Stimulated activated CD4-positive, alpha-beta T cell treated with anti-CD3 and anti-CD28 coated beads, Interleukin-2, amount 100 ng/mL, for 48 hours (primary cell): ENCODE measurements at places on chromosomes 1 and 21.

DNA sequence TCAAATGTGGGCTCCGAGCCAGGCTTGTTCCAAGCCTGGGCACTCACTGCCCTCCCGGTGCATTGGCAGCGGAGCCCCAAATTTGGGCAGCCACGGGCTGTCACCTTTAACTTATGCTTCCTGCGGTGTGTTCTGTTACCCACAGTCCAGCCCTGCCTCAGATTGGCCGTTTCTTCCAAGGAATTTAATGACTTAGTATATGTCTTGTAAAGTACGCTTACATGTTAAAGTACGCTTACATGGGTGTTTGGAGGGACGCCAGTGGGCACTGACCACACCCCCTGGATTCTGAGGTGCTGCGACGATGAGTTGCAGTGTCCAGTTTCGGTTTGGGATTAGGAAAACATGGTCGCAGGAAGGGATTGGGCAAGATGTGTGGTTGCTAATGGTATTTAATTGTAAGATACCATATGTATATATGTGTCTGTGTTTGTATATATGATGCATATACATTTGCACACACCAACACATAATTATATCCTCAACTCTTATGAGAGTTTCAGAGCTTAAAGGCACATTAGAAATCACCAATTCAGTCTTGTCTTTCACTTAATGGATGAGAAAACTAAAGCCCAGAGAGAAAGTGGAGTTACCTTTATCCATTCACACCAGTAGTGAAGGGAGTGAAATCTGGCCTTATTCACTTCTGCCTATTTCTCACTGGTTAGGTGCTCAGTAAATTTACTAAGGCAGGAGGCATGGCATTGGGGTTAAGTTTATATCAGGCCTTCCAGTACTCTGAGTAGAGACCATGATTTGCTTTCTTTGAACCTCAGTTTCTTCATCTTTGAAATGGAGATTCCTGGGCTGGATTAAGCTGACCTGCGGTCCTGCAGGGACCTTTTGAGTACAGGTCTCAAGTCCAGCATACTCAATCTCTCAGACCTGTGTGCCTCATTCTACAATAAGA, 1.0 kb downstream of the SMYD2 start:
- no peak for DNase-seq

GRCh38 chr1:191588905-191589304, 569.4 kb upstream of the RGS18 start:
- no peak for DNase-seq

- DNase-seq = no peak
Observed at GRCh38 chr1:53078333-53079101, 16.5 kb downstream of the PODN start.

GRCh38 chr1:46368791-46369190, 25.3 kb upstream of the FAAH start:
- DNase-seq = no peak

DNA sequence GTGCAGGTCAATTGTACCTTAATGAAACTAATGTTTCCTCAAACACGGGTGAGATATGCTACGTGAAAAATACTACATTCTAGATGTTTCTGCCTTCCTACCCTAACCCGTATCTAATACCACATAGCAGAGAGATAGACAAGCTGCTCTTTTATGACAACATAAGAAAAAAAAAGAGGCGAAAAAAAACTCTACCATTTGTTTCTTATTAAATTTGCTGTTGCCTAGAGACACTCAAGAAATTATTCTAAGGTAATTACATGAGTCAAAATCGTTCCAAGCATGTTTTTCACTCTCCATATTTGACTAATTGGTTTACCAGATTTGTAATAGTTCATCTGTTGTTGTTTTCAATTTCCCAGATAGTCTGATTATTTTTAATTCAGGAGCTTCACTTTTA, 27.4 kb downstream of the PALMD start:
- DNase-seq = no peak

DNA sequence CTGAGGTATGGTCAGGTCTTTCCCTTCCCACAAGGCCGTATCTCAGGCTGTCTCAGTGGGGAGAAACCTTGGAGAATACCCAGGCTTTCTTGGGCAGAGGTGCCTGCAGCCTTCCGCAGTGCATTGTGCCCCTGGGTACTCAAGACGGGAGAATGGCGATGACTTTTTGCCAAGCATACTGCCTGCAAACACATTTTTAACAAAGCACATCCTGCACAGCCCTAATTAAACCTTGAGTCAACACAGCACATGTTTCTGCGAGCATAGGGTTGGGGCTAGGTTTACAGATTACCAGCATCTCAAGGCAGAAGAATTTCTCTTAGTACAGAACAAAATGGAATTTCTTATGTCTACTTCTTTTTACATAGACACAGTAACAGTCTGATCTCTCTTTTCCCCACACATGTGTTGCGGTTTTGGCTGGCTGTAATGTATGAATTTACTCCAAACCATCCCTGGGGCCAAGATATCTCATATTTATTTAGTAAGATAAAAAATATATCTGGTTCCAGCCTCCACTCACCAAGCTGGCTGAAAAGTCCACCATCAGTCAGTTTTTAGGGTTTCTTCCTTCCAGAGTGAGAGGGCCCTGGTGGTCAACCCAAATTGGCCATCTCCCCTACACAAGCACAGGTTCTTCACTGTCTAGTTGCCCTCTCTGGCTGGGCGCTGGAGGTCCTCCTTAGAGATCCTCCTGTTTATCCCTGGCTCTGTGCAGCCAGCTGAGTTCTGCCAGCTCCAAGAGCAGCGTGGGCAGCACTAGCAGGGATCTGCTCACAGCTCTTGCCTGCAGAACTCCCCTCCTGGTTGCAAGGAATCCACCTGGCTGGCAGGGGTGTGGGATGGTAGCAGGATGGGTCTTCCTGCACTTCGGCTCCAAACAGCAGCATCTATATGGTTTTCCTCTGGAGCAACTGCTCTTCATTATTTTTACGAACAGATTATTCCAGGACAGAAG, 2.6 kb downstream of the FAAH start:
- no peak for DNase-seq

DNA sequence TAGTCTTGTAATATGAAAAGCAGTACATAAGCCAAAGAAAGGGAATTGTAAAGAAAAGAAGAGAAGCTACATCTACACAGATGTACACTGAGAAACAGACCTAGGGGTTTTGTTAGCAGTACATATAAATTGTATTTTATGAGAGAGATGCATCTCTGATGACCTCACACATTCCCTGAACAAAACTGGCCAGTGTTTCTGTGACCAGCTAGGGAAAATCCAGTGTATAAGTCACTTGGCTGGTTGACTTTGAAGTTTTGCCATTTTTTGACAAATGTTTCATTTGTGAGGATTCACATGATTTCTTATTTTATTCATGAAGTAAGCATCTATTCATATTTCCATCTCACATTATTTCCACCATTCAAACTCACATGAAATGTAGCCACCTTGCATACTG, 28.3 kb upstream of the DYNLT5 start:
- DNase-seq = no peak

GRCh38 chr1:30778979-30779293, 21.4 kb upstream of the LAPTM5 start:
- no peak for DNase-seq

- no peak for DNase-seq
Observed at GRCh38 chr21:37870221-37870620, 46.0 kb downstream of the KCNJ6 start.

- no peak for DNase-seq
Observed at GRCh38 chr1:50157306-50157941, 48.7 kb downstream of the ELAVL4 start.

DNA sequence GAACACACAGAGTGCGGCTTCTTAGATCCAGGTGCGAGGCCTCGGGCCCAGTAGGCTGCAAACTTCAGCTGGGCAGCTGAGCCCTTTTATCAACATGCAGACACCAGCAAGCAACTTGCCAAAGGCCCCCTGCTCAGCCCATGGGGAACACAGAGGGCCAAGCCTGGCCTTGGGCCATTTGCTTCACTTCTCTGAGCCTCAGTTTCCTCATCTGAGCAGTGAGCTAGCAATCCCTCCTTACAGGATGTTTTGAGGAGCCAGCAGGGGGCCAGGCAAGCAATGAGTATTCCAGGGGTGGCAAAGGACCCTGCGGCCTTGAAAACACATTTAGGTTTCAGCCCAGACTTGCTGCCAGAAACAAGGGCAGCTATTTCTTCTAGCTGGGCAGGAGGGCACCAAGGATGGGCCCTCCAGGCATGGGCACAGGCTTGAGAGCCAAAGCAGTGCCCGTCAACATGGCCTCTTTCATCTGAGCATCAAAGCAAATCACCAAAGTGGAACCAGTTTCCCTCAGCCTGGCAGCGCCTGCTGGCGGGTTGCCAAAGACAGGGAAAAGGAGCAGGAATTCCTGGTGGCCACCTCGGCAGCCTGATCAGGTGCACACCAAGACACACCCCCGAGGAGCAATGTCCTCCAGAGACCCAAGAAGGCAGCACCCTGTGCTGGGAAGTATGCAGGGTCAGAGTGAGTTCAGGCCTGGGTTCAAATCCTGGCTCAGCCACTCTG, 1.4 kb downstream of the MATN1 start:
- DNase-seq = no peak
